ENCODE measurements at places on chromosomes 7 and 10.

GRCh38 chr10:67794909-67795460, 43.0 kb downstream of the DNAJC12 start:
- no peak for DNase-seq

GRCh38 chr10:123141791-123142700, 5.9 kb upstream of the HMX2 start:
- DNase-seq, result no peak

GRCh38 chr7:12715372-12716133, 28.1 kb downstream of the ARL4A start:
- DNase-seq, result peak; percentile 62

DNA sequence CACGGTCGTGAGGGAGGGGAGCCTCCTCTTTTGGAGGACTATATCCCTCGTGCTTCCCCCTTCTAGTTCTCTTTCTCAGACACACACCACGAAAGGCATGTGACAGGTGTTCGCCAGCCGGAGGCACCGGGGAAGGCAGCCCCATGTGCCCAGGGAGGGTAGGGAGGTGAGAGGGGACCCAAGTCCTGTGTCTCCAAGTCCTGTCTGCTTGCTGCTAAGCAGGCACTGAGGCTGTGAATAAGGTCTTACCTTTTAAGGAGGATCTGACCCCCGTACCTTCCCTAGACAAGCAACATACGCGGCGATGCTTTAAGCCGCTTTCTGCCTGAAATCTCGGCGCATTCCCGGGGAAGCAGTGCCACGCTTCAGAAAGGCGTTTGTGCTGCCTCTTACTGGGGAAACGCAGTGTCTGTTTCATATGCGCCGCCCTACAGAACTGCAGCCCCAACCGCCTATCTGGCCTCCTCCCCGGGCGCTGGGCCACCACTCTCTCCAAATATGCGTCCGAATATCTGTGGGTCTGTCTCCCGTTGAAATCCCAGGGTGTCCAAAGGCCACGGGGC, 770 bp downstream of the PLXNA4 start:
- no peak for DNase-seq

DNA sequence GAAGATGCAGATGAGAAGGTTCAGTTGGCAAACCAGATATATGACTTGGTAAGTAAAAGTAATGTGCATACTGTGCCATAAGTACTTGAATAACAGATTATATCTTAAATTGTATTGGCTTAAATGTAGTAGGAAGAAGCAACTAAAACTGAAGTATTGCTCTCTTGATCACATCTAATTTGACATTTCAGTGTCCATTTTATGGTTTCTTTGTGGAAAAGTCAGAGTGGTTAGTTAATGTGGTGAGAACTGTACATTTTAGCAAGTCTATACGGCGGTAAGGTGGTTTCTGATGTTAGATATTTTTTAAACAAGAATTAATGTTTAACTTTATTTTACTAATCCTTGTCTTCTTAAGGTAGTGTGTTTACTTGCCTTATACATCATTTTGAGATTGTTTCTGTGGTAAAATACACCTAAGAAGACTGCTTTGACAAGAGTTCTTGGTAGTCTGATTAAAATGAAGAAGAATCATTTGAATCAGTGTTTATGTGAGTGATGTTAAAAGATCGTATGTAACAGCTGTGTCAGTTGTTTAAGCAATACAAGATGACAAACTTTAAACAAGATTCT, 5.1 kb downstream of the ING3 start:
- DNase-seq, result no peak

DNA sequence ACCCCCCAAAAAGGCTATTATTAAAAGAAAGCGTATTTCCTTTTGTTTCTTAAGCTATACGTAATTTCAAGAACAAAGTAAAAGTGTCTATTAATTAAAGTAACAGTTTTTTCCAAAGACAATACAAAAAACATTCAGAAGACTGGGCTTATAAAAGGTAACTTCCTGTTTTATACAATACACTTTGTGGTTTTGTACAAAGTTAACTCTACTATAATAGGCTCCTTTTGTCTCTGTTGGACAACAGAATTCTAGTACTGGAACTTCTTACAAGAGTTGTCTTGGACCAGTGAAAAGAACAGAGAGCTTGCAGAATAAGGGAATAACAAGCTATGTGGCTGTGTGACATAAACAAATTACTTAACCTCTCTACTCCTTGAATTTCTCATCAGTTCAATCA, 21.5 kb downstream of the SFMBT2 start:
- no peak for DNase-seq

DNA sequence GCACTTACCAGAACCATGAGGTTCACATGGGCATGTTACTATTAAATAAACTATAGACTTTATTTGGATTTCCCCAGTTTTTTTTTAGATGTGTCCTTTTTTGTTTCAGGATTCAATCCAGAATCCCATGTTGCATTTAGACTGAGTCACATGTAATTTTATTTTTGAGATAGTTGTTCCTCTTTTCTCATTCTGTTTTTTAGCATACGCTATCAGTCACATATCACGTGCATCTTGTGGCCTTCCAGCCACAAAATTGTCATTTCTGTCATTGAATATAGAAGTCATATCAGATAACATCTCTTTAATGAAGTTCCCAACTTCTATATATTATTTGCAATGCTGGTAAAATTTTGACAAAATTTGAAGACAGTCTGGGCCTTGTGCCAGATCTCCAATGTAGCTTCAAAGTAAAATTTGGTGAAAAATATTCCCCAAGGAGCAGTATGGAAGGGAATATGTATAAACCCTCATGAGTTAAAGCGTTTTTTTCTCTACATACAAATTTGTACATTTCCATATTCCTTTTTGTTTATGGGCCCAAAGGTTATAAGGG, 132.3 kb upstream of the MKI67 start:
- DNase-seq, result no peak

GRCh38 chr7:31119249-31119648, 67.1 kb downstream of the ADCYAP1R1 start:
- DNase-seq, result no peak

DNA sequence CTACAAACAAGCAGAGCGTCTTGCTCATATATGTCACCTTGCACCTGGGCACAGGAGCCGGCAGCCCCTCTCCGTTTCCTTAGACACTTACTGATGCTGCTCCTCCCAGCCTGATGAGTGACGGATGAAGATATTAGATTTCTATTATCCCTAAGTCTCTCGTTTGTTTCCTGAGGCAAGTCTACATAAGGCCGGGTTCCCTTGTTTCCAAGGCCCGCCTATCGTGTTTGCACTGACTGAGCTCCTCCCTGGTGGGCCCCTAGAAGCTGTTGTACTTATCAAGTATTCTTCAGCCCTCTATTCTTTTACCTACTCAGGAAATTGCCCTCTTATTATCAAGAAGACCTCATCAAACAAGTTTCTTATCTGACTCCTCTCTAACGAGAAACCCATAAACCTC, 18.5 kb downstream of the SH3PXD2A start:
- no peak for DNase-seq

DNA sequence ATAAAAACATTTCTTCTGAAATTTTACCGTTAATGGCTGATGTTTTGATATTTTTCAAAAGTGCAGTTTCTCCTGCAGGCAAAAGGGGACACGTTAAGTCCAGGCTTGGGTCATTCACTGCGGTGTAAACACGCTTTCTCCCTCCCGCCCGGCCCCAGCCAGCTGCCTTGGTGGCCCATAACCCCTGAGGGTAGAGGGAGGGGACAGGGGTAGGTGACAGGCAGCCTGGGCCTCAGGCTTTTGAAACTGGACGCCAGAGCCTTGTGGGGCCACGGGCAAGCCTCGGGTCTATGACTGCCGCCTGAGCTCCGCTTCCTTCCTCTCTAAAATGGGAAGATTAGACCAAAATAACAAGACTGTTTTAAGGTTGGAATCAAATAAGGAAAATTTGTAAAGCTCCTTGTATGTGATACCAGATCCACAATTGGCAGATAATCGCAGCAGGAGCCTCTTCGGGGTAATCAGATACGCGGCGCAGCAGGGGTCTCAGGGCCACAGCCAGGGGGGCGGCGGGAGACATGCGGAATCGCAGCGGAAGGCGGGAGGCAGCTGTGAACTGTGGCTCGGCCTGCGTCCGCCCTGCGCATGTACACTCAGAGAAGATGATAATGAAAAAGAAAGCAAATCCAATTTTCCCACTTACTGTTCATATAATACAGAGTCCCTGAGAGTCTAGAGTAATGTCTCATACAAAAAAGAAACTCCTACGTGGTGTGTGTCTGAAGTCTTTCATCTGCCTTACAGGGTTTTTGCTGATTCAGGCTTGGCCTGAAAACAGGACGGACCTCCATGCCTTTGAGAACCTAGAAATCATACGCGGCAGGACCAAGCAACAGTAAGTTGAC, 138.3 kb downstream of the EGFR start:
- DNase-seq, result no peak

- DNase-seq, result no peak
Measured at GRCh38 chr10:128808921-128809440, 658.1 kb upstream of the MGMT start.

- DNase-seq, result no peak
Measured at GRCh38 chr10:93760490-93760889, 2.8 kb downstream of the LGI1 start.

DNA sequence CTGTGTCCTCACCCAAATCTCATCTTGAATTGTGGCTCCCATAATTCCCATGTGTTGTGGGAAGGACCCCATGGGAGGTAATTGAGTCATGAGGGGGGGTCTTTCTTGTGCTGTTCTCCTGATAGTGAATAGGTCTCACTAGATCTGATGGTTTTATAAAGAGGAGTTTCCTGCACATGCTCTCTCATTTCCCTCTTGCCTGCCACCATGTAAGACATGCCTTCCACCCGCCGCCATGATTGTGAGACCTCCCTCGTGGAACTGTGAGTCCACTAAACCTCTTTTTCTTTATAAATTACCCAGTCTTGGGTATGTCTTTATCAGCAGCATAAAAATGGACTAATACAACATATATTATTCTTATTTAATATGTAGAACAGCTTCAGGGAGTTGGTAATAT, 29.0 kb upstream of the MTPN start:
- DNase-seq, result no peak

- no peak for DNase-seq
Measured at GRCh38 chr7:34406848-34407530, 251.0 kb upstream of the NPSR1 start.

GRCh38 chr10:126268013-126268920, 120.0 kb downstream of the ADAM12 start:
- no peak for DNase-seq

GRCh38 chr7:96136600-96137239, 185.2 kb downstream of the SLC25A13 start:
- DNase-seq, result no peak

DNA sequence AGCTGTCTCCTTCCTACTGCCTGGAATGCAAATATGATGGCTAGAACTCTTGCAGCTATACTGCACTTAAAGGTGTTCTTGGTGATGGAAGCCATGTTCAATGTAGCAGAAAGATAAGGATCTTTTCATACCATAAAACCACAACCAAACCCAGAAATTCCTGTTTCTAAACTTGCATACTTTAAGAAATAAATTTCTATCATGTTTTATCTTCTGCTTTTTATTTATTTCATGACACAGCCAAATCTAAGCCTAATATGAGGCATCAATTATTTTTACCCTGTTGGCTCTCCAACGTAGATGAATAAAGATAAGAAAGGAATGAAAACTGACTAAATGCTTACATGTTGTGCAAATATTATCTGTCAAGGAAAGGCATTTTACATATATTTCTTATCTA, 224.1 kb downstream of the DOCK4 start:
- DNase-seq, result no peak

GRCh38 chr7:43711503-43711902, 17.8 kb downstream of the COA1 start:
- no peak for DNase-seq

- DNase-seq, result no peak
Measured at GRCh38 chr10:28744069-28744768, 66.9 kb downstream of the BAMBI start.

DNA sequence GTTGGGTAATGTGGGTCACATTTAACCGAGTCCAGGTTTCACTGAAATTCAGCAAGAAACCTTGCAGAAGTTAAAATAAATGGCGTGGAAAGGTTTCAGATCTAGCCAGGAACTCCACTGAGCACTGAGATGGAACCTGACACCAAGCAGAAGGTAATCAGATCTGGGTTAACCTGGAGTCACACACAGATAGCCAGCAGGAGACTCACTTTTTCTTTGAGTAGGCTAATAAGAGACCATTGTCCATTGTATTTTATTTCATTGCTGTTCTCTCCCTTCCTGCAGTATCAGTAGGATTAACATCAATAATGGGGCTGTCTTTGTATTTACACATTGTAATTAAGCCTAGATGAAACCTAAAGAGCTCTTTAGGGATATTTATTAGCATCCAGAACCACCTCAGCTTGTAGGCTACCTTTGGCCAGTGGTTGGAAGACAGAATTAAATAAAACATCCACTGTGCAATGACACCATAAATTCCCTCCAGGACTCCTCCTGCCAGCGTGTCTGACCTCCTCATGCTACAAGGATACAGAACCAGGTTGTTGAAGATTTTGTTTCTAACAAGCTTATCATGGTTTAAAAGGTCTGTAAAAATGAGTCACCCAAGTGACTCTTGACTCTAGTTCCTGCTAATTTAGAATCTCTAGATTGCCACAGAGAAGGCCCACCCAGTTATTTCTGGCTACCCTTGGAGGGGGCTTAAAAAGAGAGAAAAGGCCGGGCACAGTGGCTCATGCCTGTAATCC, 151.1 kb downstream of the SORCS1 start:
- no peak for DNase-seq

DNA sequence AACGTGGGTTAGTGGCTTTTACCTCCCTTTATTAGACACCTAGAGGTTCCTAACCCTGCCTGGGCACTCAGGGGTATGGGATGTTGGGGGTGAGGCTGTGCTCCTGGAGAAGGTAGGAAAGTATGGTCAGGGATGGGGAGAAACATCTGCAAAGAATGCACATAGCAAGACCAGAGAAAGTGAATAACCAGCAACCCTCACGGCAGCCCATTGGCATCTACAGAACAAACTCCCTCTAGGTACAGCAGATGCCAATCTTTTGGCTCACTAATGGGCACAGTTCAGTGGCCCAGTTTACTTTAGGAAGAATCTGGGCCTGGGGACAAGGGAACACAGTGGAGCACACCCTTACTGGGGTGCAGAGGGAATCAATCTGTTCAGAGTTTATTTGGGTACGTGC, 143.9 kb downstream of the JAZF1 start:
- no peak for DNase-seq

- DNase-seq, result no peak
Measured at GRCh38 chr10:101833466-101833865, 10.1 kb downstream of the KCNIP2 start.

DNA sequence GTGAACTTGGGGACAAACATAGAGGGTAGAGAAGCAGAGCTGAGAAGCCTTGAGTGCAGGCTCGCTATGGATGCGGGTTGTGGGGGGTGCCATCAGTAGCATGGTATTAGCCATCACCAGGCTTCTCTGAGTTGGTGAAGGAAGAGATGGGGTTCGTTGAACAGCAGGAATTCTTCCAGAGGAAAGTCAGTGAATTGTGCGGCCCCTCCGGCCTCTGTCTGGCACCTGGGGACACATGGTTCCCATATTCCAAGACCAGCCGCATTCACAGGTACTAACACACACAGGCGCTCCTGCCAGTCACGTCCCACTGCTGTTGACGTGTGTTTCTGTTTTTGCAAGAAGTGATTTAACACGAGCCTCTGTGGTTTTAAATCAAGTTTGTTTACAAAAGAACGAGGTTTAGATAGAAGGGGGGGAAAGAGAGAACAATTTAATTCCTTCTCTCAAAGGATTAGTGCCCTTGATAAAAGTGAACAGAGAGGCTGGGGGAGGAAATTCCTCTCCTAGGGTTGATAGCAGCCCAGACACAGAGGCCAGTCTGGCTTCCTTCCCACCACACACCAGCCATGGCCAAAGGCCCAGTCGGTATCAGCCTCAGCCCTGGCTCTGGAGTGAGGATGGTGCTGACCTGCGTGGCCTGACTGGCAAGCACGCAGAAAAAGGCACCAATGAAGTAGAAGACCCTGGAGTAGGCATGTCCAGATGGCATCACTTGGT, 252.6 kb upstream of the IGFBP3 start:
- DNase-seq, result no peak

Data from GM04504 (cell line).